ENCODE measurements at places on chromosomes 7 and 10.

- no peak for DNase-seq
Measured at GRCh38 chr7:22356010-22356691, 803 bp downstream of the RAPGEF5 start.

DNA sequence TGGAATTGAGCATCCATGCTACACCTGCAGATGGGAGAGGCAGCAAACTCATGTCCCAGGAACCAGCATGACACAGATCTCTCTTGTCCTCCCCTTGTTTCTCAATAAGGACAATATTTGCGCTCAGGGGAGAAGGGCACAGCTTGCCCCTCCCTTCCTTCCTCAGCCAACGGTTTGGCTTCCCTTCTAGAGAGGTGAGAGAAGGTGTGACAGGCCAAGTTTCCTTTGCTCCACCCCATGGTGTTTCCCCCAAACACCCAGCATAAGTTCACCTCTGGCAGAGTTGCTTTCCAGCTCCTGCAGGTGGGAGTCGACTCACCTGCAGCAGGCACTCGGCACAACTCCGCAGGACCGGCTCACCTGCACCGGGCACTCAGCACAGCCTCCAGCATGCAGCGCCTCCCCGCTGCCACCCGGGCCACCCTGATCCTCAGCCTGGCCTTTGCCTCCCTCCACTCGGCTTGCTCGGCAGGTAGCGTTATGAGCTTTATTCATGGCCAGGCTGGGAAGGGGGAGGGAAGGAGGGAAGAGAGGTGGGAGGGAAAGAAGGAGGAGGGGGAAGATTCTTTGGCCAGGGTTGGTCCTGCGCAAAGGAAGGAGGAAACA lies at the start of the genes ATP6V0A4 and TMEM213:
ATP6V0A4 (minus strand) TSS at position 482 of the 606 bp plus-strand sequence. CDS start 26,949 bp downstream, outside the sequence.
TMEM213 (plus strand) TSS at position 280 of the 606 bp plus-strand sequence; CDS start at position 391, 111 bp downstream.
- no peak for DNase-seq

- DNase-seq, result no peak
Measured at GRCh38 chr7:97187067-97187466, 69.6 kb downstream of the SDHAF3 start.

- no peak for DNase-seq
Measured at GRCh38 chr7:76354981-76355730, 3.6 kb downstream of the YWHAG start.

DNA sequence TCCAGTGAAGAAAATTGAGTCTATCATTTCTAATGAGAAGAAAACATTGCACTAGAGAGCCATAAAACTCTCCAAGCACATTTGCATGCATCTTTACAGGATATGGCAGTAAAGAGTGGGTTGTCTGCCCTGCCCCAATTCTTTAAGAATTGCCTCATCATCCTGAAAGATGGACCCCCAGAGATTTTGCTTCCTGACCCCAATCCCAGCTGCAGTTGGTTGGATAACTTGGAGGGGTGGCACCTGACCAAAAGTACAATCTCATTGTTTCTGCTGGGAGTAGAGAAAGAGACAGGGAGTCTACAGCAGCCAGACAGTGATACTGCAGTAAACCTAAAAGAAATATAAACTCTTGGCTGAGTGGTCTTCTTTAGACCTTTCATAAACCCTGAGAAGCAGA lies 49.1 kb upstream of the ADCY1 start:
- DNase-seq, result no peak

DNA sequence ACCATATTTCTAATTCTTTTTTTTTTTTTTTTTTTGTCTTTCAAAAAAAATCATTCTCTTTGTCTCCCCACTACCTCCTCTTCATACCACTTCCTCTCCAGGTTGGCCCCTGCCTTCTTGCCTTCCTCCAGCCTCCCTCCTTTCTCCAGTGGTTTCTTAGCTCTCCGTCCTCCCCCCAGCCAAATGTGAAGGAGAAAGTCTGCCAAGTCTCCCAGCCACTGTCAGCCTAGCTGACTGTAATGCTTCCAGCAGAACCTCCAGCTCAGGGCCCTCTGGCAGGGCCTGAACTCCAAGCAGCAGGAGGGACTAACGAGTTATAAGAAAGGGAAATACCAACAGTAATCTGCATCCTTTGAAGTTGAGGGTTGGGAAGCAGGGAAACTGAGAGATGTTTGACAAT lies 35.5 kb upstream of the BICC1 start:
- no peak for DNase-seq

DNA sequence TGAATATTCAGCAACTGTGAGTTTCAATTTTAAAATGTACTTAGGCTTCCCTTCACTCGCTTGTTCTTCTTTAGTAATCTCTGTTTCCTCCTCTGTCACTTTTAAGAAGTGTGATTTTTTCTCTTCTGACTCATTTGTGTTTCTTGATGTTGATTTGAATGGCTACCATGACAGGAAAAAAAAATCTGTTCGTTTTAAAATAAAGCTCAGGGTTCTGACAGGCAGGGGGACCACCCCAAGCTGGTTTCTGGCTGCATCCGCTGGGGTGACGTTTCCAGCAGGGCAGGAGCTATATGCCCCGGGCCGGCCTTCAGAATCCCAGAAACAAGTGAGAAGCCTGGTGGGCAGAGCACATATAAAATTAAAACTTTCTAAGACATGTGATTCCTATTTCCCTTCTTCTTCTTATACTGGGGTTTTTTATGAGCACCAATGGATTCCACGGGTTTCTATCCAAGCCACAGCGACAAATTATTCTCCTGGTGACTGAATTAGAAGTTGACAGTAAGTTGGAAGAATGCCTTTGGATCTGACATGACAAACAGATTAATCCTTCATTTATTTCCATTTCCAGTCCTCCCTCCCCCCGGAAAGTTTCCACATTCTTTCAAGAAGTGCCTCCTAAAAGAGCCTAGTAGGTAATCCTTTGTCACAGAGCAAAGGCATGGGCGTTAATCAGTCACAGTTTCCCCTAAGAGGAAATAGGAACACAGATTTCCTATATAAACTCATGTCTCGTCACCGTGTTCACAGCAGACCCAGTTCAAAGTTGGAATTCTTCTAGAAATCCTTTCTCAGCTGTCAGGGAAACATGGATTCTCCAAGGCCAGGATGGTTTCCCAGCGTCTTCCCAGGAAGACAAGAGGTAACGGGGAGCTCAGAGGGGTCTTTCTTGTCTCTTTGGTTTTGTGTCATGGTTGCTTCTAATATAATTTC lies 79.9 kb downstream of the PTPRE start:
- DNase-seq, result no peak

DNA sequence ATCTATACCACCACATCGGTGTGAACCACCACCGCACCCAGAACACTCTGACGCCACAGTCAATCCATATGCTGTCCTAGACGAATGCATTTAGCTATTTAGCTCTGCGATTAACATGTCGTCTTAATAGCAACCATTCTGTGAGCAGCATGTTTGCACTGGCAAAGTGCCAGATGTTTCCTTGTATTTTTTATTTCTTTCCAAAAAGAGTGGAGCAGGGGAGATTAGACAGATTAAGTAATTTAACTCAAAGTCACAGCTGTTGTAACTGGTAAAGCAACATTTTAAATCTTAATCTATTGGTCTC lies 57.0 kb upstream of the ARL4A start:
- no peak for DNase-seq

GRCh38 chr10:11448190-11448544 lies 163.3 kb downstream of the USP6NL start:
- DNase-seq, result no peak

DNA sequence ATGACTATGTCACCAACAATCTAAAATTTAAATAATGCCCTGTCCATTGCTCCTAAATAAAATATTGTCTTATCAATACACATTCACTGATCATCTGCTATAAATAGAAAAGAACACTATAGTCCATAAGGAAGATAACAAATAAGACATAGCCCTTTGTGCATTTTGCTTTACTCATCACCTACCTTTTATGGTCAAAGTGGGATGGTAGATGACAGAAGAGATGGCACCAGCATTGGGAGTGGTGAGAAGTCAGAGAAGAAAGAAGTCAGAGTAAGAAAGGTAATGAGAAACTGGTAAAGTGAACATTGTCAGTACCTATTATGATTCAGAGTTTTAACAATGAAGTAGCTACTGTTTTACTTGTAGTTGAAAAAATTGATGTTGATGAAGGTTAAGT lies 31.1 kb downstream of the SEMA3E start:
- no peak for DNase-seq

GRCh38 chr10:5583525-5584175 lies 58.9 kb downstream of the CALML3 start:
- DNase-seq, result no peak

DNA sequence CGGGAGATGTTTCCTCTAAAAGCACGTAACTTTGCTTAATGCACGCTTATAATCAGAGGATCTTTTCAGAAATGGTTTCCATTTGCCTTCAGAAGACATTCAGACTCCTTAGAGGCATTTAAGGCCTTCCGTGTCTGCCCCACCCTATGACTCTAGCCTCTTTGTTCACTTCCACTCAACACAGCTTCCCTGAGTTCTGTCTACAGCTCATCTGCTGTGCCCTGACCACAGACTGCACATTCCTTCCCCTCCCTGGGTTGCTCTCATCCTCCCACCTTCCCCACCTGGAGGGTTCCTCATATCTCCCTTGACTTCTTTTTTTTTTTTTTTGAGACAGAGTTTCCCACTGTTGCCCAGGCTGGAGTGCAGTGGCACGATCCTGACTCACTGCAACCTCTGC lies 16.6 kb downstream of the FBH1 start:
- DNase-seq, result no peak

DNA sequence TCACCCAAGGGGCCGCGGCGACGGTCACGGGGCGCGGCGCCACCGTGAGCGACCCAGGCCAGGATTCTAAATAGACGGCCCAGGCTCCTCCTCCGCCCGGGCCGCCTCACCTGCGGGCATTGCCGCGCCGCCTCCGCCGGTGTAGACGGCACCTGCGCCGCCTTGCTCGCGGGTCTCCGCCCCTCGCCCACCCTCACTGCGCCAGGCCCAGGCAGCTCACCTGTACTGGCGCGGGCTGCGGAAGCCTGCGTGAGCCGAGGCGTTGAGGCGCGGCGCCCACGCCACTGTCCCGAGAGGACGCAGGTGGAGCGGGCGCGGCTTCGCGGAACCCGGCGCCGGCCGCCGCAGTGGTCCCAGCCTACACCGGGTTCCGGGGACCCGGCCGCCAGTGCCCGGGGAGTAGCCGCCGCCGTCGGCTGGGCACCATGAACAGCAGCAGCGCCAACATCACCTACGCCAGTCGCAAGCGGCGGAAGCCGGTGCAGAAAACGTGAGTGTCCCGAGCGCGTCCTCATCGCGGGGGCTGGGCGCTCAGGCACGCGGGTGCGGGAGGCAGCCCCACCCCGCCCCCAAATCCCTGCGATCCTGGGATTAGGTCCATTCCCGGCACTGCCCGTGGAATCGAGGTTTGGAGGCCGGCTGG lies 509 bp downstream of the AHR start:
- DNase-seq, result peak; percentile 4

- DNase-seq, result no peak
Measured at GRCh38 chr10:6054884-6055283, 7.3 kb downstream of the IL2RA start.

DNA sequence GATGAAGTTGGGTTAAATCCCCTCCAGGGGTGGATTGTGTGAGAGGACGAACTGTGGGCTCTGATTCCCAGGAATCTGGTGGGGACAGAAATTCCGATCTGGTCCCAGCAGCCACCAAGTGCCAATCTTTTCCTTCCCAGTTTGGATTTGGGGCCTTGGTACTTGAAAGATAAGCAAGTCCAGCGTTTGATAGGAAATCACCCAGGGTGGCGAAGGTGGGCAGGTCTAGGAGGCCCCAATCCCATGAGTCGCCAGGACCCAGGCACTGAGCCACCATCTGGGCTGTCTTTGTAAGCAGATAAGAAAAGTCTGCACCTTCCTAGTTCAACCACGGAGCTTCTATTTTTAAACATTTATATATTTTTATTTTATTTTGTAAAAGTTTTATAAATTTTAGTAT lies 122.6 kb upstream of the LSM8 start:
- DNase-seq, result no peak

DNA sequence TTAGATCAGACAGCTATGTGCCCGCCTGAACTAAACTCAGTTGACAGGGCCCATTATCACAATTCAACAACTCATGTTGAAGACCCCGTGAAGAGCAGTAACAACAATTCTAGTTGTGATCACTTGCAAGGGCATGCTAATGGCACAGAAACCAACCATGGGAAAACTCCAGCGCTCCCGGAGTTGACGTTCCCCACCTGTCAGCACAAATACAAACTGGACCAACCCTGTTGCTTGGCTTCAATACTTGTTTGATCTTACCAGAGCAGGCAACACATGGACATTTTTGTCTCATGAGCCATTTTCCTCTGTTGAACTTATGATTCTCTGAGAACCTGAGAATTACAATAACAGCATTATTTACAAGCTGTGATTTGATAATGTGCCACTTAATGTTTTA lies 119.0 kb upstream of the LANCL2 start:
- no peak for DNase-seq

DNA sequence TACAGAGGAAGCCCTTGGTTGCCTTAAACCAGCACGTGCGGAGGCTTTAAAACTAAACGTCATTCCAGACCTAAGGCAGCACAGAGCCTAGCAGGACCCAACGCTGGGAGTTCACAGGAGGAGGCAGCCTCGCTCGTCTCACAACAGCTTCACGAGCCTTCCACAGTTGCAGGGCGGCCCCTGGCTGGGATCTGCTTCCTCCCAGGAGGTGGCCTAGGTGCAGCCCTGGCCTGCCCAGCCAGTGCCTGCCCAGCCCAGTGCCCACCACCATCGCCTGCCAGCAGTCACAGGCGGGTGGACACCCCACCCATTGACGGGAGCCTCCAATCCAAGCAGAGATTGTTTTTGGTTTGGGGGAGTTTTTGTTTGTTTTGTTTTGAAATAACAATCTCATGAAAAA lies 96.5 kb downstream of the PTPRN2 start:
- DNase-seq, result no peak

DNA sequence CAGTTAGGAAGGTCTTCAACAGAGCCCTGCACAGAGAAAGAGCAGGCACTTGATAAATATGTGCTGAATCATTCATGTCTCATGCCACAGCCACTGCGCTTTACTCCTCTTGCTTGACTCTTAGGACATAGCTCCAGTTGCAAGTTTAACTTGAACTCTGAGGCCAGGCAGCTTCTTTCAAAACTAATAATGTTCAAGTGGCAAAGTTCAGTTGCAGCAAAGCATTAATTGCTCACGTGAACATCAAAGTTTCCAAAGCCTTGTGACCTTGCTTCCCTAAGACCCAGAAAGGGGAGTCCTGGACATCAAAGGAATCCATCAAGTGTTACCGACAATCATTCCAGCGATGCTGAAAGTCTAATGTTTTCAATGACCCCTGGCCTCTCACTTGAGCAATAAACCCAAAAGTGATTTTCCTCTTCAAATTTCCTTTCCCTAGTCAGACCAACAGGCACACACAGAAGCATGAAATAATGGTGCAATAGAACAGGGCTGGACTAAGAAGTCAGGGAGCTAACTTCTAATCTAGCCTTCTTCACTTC lies 21.8 kb upstream of the TECTB start:
- DNase-seq, result no peak

- peak; percentile 18 for DNase-seq
Measured at GRCh38 chr7:12257582-12257981, 46.5 kb downstream of the TMEM106B start.

GRCh38 chr10:112716924-112717413 lies 233.1 kb upstream of the TCF7L2 start:
- DNase-seq, result no peak

Measured in hematopoietic multipotent progenitor cell treated with erythropoietin and hydrocortisone succinate and interleukin-3 and kit ligand, for 15 days (in vitro differentiated cells).